ENCODE measurements at places on chromosomes 16 and 17.

GRCh38 chr16:57667526-57668262 is 412 bp upstream of the ADGRG3 start:
- DNase-seq, result peak; percentile 84

DNA sequence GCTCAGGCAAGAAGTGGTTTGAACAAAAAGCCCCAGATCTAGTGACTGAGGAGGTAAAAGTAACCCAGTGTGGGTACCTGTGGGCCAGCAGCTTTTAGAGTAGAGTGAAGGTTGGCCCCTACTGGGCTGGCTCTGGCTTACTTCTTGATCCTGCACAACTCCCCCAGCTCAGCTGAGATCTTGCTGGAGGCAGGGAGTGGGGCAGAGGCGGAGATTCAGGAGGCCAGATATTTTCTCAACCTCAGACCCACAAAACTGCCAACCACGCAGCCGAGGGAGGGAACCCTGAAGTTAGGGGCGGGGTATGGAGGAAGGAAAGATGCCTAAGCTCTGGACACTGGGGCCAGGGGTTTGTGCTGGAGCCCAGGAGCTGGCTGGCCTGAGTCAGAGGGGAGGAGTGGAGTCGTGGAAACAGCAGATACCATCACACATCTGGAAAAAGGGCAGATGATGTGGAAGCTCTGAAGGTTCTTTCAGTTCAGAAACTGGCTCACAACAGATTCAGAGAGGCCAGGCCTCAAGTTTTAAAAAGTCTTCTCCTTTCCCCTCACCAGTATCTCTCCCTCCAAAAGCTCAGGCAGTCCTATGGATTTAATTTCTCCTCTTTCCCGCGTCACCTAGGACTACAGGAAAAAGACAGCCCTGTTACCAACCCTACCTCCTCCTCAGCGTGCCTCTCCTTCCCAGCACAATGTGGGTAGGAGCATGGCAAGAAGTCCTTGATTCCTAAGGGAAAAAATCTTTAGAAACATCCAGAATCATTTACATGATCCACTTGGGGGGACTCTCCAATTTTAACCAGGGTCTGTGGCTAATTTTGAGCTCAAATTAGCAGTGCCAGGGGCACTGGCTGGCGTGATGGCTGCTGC is 48.1 kb downstream of the MYO18A start:
- DNase-seq, result peak; percentile 57

DNA sequence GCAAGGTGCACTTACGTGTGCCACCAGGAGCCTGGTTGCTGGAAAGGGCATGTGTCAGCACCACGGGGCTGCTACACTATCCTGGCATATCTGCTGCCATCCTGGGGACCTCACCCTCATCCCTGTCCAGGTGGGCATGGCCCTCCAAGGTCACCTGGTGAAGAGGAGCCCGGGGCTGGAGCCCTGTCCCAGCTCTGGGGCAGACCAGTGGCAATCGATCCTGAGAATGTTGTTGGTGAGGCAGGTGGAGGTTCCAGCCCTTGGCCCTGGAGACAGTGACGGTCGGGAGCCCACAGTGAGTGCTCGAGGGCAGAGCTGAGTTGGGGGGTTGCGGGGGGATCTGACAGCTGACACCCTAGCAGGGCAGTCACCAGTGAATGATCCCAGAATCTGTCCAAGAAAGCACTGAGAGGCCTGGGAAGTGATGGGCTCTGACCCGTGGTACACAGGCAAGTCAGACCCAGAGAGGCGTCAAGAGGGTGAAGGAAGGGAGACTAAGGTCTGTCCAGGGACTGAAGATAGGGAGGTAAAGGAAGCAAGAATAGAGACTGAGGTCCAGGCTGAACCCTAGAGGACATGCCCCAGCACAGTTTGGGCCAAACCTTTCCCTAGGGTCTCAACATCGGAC is 17.6 kb downstream of the POLR3K start:
- no peak for DNase-seq

GRCh38 chr17:29591146-29591736 is 1.7 kb upstream of the ANKRD13B start:
- peak; percentile 68 for DNase-seq

GRCh38 chr16:78353640-78354275 is 254.3 kb downstream of the WWOX start:
- DNase-seq, result no peak

DNA sequence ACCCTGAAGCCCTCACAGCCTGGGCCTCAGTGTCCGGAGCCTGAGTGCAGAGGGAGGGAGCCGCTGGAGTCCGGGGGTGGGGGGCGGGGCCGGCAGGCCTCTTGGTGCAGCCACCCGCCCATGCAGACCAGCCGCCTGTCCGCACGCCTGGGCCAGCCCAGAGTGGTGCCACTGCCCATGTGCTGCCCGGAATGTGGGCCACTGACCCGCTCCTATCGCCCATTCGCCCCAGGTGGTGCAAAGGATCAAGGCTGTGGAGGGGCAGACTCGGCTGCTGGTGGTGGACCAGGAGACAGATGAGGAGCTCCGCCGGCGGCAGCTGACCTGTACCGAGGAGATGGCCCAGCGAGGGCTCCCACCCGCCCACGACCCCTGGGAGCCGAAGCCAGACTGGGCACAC is 2.6 kb downstream of the NHERF2 start:
- DNase-seq, result no peak

- no peak for DNase-seq
These were observed 93.8 kb downstream of the ZDHHC7 start for GRCh38 chr16:84917492-84917891.

DNA sequence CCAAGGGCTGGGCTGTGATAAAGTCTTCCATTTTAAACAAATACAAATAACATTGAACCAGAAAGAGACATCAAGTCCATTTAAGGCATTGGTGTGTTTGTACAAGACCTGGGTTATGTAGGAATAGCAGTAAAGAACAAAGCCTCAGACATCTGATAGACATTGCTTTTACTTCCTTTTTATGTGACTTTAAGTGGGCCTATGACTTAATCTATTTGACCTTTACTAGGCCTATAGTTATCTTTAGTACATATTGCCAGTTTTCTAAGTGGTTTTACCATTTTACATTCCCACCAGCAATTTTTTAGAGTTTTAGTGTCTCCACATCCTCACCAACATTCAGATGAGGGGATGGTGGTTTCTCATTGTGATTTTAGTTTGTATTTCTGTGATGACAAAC is 298.8 kb downstream of the ZFHX3 start:
- DNase-seq, result no peak

DNA sequence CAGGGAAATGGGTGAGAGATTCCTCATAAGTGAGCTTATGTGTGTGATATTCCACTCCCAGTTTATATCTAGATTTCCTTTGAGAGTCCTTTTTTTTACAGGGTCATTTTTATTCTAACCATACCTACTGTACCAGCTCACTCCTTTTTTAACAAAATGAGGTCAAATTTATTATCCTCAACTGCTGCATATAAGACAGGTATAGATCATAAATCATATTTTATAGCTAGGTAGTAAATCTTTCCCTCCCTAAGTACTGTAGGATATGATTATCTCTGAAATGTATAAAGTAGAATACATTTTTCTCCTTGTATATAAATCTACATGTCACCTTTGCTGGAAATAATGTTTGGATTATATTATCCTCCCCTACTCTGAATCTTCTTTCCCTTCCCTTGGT is 31.5 kb downstream of the AP2B1 start:
- no peak for DNase-seq

GRCh38 chr16:54281535-54282201 is 4.9 kb downstream of the IRX3 start:
- DNase-seq, result no peak

Measured in iris pigment epithelial cell (primary cell).